ENCODE measurements at places on chromosomes 12 and 14. TPM values are rescaled to one million over a fixed set of nuclear protein-coding genes. Genes with fewer than 3 reads are reported as not detected.

DNA sequence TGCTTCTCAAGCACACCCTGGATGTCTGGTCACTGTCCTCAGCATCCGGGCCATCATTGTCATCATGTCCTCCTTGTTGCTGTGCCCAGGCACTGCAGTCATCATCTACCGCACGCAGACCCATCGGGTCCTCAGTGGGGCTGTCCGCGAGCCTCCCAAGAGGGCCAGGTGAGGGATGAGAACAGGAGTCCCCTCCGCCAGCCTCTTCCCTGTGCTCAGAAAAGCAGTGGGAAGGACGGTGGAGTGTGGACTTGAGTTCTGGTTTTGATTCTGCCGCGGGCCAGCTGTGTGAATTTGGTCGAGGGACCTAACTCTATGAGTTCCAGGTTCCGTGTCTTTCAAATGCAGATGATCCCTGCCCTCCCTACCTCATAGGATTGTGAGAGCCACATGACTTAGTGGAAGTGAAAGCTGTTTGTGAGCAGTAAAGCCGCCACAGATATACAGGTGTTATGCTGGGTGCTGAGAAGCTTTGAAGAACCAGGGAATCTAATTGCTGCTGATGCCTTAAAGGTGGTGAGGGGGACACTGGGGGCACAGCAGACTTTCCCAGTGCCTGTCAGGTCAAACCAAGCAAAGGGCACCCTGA is 122.9 kb upstream of the RAP1B start:
- H3K4me1 ChIP-seq = no peaks in the 10 kb centered on the region
- no peak for DNase-seq
- no peaks in the 10 kb centered on the region for H3K27me3 ChIP-seq
- H3K4me3 ChIP-seq = no peak overlapping the region
- no peak overlapping the region for H3K27ac ChIP-seq

DNA sequence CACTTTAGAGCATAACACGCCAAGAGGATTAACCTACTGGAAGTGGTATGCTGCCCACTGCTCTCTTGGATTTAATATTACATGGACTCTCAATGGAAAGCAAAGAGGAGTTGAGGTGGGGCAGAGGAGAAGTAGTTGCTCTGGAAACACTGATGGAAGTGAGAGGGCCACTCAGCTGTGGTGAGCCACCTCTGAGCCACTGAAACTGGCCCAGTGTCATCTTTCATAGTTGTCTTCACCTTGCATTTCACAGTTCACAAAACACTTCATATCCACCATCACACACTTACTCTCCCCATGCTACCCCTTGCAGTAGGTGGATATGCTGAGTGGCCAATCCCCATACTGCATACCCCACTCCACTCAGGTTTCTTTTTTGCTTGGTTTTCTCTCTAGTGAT is 12.2 kb upstream of the PCED1B start:
- H3K4me1 ChIP-seq = peaks cover 19% of the 10 kb centered on the region
- no peaks in the 10 kb centered on the region for H3K27me3 ChIP-seq
- DNase-seq = no peak
- H3K4me3 ChIP-seq = no peak overlapping the region
- no peaks in the 10 kb centered on the region for H3K36me3 ChIP-seq

Gene EMP1
- total RNA-seq = 588 TPM

Gene EGLN3
- total RNA-seq = 5.9 TPM

- no peaks in the 10 kb centered on the region for H3K27me3 ChIP-seq
- DNase-seq = no peak
- H3K27ac ChIP-seq = no peak overlapping the region
- peaks cover 82% of the 10 kb centered on the region for H3K36me3 ChIP-seq
- no peak overlapping the region for H3K4me3 ChIP-seq
- H3K4me1 ChIP-seq = no peaks in the 10 kb centered on the region
Observed at GRCh38 chr12:48828293-48828692, 10.0 kb downstream of the CACNB3 start.

DNA sequence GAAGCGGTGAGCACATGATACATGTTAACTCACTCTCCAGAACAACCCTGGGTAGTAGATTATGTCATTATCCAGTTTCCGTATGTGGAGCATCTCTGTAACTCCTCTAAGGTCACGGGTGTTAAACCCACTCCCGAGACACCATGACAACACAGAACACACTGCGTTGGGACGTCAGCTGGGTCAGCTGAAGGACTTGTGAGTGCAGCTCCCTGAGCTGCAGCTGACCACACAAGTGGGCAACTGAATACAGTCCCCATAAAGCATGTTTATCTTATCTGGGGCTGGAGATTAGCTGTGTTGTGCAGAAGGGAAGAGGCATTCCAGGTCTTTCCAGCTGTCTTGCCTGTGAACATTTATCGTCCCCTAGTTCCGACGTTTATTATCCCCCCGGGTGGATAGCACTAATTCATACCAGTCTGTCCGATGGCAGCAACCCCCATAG is 211.5 kb downstream of the CHST11 start:
- H3K36me3 ChIP-seq = no peaks in the 10 kb centered on the region
- no peak overlapping the region for H3K4me3 ChIP-seq
- H3K27me3 ChIP-seq = no peaks in the 10 kb centered on the region
- peaks cover 25% of the 10 kb centered on the region for H3K4me1 ChIP-seq
- DNase-seq = no peak

- peaks cover 14% of the 10 kb centered on the region for H3K36me3 ChIP-seq
- no peak overlapping the region for H3K27ac ChIP-seq
- H3K4me1 ChIP-seq = peaks cover 6% of the 10 kb centered on the region
- H3K4me3 ChIP-seq = no peak overlapping the region
- DNase-seq = no peak
Observed at GRCh38 chr12:132160016-132160415, 15.8 kb downstream of the NOC4L start.

DNA sequence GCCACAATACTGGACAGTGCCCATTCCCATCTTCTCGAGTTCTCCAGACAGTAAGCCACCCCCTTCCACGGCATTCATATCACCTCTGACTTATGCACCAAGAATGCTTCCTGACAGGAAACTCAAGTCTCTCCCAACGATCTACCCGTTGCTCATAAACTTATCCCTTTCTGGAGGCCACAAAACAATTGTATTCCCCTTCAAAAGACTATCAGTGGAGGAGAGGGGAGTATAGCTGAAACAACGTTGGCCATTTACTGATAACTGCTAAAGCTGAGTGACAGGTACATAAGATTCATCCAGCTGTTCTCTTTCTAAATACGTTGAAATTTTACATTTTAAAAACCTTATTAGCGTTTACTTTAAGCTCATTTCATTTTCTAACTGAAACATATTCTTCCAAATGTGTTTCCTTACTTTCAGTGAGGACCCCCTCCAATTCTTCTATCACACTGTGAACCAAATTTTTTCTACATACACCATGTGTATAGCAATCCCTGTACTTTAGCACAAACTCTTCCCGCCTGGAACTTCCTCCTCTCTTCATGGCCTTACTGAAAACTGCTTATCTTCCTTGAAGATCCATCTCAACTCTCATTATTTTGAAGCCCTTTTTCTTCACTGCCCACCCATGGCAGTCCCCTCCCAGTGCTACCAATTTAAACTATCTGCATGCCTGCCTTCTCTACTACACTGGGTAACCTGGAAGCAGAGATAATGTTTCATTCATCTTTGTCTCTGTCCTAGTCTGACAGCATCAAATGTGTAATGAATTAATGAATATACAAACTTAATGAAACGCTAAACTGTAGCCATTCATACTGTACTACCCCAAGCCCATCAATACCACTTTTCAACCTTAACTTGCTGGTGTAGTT is 28.8 kb downstream of the ATXN2 start:
- no peak overlapping the region for H3K4me3 ChIP-seq
- H3K27me3 ChIP-seq = no peaks in the 10 kb centered on the region
- H3K4me1 ChIP-seq = peaks cover 9% of the 10 kb centered on the region
- no peak for DNase-seq

GRCh38 chr14:83757916-83758315 is 1772.0 kb upstream of the FLRT2 start:
- H3K27ac ChIP-seq = no peak overlapping the region
- no peak overlapping the region for H3K4me3 ChIP-seq
- H3K27me3 ChIP-seq = no peaks in the 10 kb centered on the region
- DNase-seq = no peak
- no peaks in the 10 kb centered on the region for H3K36me3 ChIP-seq

DNA sequence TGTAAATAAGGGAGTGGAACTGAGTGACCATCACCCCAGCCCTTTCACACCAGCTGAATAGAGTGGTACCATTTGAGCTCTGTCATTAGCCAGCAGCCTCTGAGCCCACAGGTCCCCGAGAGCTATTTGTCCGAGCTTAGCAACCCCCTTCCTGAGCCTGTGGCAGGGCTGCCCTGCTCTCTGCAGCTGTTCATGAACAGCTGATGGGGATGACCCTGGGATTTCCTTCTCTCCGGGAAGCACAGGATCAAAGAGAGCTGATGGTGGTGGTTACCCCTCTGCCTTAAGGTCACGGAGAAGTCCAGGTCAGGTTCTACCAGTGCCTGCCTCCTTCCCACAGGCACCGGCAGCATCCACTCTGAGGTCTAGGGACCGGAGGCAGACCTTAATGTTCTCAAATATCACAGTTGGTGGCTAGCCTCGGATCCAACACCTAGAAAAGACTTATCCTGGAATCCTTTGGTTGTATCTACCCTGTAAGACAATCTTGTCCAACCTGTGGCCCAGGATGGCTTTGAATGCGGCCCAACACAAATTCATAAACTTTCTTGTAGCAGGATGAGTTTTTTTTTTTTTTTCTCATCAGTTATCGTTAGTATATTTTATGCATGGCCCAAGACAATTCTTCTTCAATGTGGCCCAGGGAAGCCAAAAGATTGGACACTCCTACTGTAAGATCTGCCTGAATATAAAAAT is 81.1 kb downstream of the ESRRB start:
- H3K36me3 ChIP-seq = no peaks in the 10 kb centered on the region
- H3K4me3 ChIP-seq = no peak overlapping the region
- H3K27me3 ChIP-seq = no peaks in the 10 kb centered on the region
- H3K27ac ChIP-seq = no peak overlapping the region
- no peak for DNase-seq
- no peaks in the 10 kb centered on the region for H3K4me1 ChIP-seq

Gene PMCH
- total RNA-seq = not detected

- H3K27me3 ChIP-seq = no peaks in the 10 kb centered on the region
- no peak overlapping the region for H3K4me3 ChIP-seq
- H3K4me1 ChIP-seq = no peaks in the 10 kb centered on the region
Observed at GRCh38 chr14:36173161-36173560, 3.4 kb downstream of the PTCSC3 start.

Gene TBK1
- total RNA-seq = 3.9 TPM

- no peaks in the 10 kb centered on the region for H3K27me3 ChIP-seq
- H3K36me3 ChIP-seq = no peaks in the 10 kb centered on the region
- H3K4me1 ChIP-seq = peaks cover 18% of the 10 kb centered on the region
Observed at GRCh38 chr14:68622856-68623255, 170.0 kb downstream of the ZFP36L1 start.

DNA sequence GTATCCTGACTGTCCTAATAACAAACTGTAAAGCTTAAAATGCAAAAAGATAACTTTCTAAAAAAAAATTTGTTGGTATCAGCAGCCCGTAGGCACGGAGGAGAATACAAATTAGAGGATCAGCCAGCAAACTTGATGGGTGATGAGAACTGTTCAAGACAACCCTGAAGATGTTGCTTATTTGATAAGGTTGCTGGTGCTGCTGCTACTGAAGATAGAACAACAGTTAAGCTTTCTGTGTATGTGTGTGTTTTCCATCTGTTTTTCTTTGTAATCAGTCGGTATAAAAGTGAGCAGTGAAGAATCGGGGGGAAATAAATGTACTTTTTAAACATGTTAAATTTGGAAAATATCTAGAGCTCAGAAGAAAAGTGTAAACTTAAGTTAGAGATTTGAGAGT is 67.4 kb upstream of the POC1B start:
- H3K4me1 ChIP-seq = no peaks in the 10 kb centered on the region
- no peak overlapping the region for H3K4me3 ChIP-seq
- no peak for DNase-seq
- no peaks in the 10 kb centered on the region for H3K27me3 ChIP-seq

DNA sequence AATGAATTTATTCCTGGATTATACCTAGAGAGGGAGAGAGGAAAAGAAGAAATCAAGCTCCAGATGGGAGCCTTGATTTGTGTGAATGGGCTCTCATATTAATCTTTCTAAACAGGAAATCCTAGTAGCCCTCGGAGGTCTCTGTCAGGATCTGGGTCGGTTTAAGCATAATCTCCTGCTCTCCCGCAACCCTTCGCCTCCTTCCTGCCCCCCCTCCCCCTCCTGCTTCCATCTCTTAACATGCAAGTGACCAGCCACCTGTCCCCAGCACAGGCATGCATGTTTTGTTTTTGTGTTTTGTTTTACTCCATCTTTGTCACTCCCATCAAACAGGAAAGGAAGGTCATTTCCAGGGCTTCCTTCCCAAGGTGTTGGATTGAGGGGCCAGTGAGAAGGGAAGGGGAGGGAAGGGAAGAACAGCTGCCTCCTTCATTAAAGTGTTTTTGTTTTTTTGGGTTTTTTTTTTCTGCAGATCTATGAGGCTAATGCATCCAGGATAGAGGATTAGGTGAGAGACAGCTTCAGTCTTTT is 4.8 kb upstream of the KCNA5 start:
- no peak for DNase-seq
- no peak overlapping the region for H3K4me3 ChIP-seq
- H3K27me3 ChIP-seq = no peaks in the 10 kb centered on the region
- H3K27ac ChIP-seq = no peak overlapping the region

Gene HSPA2
- total RNA-seq = 22.9 TPM

Gene ERC1
- total RNA-seq = 41.4 TPM

- DNase-seq = no peak
- no peaks in the 10 kb centered on the region for H3K27me3 ChIP-seq
- H3K36me3 ChIP-seq = no peaks in the 10 kb centered on the region
Observed at GRCh38 chr12:17097674-17098073, 491.7 kb upstream of the LMO3 start.

DNA sequence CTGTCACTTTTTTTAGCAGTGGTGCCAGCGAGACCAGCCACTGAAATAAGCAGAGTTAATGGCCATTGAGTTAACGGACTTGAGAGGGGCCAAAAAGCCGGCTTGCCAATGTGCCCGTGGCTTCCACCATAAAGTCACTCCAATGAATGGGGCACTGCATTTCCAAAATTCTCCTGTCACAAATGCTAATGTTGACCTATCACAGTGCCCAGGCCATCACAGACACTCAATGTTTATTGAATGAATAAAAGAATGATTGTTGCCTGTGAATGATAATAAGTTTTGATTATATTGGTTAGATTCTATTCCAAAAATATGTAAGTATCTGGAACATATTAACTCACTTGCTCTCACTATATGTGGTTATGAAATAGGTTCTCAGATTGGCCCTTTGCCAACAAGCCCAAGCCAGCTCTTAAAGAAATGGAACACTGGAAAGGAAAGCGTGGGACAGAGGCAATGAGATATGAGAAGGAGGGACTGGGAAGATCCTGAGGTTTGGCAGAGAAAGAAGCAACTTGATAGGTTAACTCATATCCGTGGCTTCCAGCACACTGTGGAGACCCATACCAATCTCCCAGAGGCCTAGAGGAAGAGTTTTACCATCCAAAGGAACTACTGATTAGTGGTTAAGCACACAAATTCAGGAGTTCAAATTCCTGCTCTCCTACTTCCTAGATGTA is 108.7 kb downstream of the BTG1 start:
- no peaks in the 10 kb centered on the region for H3K27me3 ChIP-seq
- H3K27ac ChIP-seq = no peak overlapping the region
- H3K4me1 ChIP-seq = no peaks in the 10 kb centered on the region
- no peak for DNase-seq

Gene TEDC1
- total RNA-seq = 12.7 TPM

- H3K27me3 ChIP-seq = no peaks in the 10 kb centered on the region
- no peak overlapping the region for H3K4me3 ChIP-seq
- no peak for DNase-seq
- H3K4me1 ChIP-seq = no peaks in the 10 kb centered on the region
- no peaks in the 10 kb centered on the region for H3K36me3 ChIP-seq
Observed at GRCh38 chr12:97177481-97177880, 270.4 kb downstream of the NEDD1 start.

GRCh38 chr14:49962621-49963020 is 69.7 kb downstream of the ARF6 start:
- H3K4me3 ChIP-seq = no peak overlapping the region
- no peaks in the 10 kb centered on the region for H3K4me1 ChIP-seq
- H3K27me3 ChIP-seq = no peaks in the 10 kb centered on the region
- no peaks in the 10 kb centered on the region for H3K36me3 ChIP-seq
